ENCODE measurements at places on chromosomes 3 and 15.
A peak's percentile ranks its signal among the peaks of the same experiment; 100 is the strongest.

- DNase-seq, result no peak
Observed at GRCh38 chr15:39251413-39252133, 329.3 kb upstream of the THBS1 start.

DNA sequence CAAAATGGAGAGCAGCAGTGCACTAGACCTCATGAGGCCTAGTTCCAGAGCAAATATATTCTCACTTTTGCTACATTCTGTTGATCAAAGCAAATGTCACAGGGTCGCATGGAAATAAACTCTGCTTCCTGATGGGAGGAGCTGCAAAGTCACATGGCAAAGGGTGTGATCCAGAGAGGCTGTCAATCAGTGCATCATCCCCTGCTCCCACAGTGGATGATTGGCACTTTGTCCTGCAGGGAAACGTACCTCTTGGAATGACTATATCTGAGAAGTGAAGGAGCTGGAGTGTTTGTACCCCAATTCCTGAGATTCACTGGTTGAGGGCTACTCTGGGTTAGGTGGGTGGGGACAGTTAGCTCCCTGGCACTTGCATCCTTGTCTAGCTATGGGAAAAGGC is 195.1 kb upstream of the CTDSPL start:
- no peak for DNase-seq

GRCh38 chr3:128847666-128848370 is 31.6 kb upstream of the ACAD9 start:
- DNase-seq, result no peak

GRCh38 chr15:66482539-66482938 is 15.0 kb downstream of the SNAPC5 start:
- DNase-seq, result no peak

DNA sequence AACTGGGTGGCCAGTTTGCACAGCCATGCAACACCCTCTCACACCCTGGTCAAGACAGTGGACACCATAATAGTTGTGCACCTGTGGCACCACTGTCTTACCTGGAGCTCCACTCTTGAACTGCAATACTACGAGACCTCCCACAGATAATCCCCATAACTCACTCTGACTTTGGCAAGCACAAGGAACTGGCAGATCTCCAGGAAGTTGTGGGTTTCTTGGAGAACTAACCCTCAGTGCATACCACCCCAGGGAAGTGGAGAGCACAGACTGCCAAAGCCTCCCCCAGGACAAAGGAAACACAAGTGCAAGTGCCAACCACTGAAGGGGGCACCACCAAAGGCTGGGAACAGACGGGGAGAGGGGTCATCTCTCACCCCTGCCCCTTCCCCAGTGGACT is 318.6 kb downstream of the SUCLG2 start:
- DNase-seq, result no peak

GRCh38 chr15:42605796-42606195 is 30.4 kb downstream of the STARD9 start:
- DNase-seq, result no peak

- no peak for DNase-seq
Observed at GRCh38 chr3:196287090-196287439, 461 bp downstream of the PCYT1A start.

DNA sequence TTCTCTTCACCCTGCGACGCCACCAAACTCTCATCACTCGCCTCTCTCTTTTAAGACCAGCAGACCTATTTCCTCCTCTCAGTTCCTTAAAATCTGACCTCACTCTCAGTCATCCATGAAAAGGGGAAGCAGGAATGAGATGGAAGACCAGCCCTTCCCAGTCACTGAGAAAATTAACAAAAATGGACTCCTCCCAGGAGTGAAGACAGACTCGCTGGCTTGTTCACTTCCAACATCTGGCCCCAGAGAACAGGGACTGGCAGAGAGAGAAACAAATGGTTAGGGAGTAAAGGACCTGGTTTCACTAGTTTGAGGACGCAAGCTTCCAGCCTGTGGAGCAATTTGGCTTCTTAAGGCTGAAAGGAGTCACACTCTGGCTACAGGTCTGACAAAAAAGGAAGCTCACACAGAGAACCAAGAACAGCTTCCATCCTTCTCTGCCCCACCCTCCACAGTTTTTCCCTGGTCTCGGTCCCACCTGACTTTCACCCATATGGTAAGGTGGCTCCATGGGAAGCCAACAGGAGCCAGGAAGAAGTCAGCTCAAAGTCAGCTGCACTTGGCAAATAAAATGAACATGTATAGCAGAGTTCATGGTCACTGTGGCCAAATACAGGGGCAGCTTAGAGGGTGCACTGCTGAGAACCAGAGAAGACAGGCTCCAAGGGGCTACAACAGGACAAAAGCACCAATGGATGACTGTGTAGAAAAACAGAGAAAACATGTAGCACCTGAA is 57.2 kb downstream of the ITGB5 start:
- DNase-seq, result no peak

DNA sequence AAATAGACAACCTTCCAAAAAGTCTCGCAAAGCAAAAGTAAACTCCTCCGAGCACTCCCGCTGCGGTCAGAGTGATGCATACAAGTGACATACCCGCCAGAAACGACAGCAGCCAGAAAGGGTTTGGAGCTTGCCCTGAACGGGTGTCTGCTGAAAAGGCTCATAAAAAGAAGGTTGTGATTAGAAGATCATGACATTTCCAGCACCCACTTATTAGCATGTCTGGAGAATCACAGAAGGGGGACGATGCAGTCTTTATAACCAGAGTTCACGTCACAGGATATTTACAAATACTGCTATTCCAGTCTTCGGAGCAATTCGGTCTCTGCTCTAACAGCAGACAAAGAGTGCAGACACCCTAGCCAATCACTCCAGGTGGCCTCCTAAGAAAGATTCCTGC is 59.1 kb upstream of the FRMD4B start:
- no peak for DNase-seq

DNA sequence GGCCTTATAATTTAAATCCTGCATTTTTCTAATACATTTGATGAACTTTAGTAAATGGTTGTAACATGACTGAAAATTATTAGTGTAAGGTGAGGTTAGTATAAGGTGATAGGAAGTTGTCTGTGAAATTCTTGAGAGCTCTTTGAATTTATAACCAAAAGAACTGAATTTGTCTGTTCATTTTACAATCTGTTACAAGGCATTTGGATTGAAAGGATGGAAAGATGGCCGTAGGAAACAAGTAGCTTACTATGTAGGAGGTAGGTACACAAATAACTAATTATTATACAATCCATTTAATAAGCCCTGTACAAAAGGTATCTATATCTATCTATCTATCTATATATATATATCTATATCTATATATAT is 6.6 kb downstream of the DIPK2A start:
- DNase-seq, result no peak

GRCh38 chr15:28975766-28976179 is 90.0 kb downstream of the APBA2 start:
- DNase-seq, result no peak

- peak; percentile 27 for DNase-seq
Observed at GRCh38 chr15:69414701-69415167, 585 bp downstream of the KIF23 start.

DNA sequence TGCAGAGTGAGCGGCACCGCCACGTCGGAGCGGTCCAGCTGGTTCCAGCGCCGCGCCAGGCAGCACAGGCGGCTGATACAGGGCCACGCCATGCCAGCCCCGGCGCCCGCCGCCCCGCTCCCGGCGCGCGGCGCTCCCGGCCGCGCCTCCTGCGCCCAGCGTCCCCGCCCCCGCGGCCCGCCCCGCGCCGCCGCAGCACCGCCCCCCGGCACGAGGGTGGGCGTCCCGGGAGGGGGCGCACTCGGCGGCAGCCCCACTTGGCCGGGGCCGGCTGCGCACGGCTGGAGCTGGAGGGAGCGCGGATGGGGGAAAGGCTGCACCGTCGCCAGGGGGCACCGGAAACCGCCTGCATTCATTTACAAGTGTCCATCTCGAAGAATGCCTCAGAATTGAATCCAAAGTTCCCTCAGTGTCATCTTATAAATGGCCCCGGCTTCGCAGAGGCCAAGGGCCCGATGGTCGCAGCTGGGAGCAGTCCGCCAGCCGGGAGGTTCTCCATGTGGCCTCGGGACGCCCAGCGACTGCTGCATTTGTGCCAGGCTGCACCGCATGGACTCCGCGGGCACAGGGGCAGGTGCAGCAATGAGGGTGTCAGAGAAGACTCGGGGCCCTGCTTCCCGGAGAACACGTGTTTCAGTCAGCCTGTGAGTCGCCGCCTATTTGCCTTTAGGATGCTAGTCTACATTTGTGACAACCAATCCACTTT is at the start of gene MAP6D1:
Gene MAP6D1, minus strand, starts transcription at position 122 of the 706 bp plus-strand sequence. Its CDS starts 30 bp downstream, at position 92.
- DNase-seq, result peak; percentile 11

DNA sequence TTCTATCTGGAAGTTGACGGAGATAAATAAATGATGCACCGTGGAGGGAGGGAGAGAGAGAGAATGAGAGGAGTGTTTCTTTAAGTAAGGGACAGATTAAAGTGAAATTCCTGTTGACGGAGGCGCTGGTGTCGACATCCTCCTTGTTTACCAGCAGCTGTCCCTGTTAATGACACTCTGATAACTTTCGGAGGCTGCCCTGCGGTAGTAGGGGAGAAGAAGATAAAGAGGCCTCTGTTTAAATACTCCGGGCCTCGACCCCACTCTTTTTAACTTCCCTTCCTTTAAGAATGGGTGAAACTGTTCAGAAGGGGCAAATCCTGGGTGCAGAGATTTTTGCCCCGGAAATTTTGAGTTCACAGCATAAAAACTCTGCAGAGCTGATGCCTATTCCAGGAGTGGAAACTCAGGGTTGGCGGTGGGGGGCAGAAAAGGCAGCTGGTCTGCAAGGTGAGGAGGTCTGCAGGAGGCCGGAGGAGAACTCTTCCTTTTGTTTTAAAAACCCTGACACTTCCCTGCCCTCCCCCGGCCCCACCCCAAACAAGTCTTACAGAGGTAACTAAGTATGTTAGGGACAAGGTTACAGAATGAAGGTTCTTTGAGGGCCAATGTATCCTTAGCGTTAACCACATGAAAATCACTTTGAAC is 276.6 kb upstream of the NR2F2 start:
- no peak for DNase-seq

DNA sequence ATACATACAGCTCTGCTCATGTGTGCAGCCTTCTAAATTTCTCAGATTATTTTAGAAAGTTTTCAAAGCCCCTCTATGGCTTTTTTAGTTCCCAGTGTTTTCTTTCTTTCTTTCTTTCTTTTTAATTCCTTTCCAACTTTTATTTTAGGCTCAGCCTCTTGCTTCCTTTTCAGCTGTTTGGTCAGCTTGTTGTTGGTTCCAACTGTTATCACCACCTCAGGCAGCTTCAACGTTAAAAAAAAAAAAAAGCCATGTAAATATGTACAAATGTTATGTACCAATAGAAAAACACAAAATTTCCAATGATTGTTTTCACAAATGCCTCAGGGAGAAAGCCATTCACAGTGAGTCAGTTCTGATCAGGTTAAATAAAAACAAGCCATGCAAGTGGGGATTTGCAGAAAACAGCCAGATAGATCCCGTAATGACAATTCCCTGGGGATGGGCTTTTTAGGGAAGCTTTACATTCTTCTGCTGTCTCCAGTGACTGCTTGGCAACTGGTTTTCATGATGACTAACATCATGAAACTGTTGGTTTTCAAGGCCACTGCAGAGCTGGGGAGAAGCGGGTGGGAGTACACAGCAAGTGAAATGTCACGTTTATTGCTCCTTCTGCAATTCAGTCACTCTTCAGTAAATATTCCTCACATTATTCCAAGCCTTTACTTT is 908.4 kb downstream of the EPHA3 start:
- DNase-seq, result no peak

DNA sequence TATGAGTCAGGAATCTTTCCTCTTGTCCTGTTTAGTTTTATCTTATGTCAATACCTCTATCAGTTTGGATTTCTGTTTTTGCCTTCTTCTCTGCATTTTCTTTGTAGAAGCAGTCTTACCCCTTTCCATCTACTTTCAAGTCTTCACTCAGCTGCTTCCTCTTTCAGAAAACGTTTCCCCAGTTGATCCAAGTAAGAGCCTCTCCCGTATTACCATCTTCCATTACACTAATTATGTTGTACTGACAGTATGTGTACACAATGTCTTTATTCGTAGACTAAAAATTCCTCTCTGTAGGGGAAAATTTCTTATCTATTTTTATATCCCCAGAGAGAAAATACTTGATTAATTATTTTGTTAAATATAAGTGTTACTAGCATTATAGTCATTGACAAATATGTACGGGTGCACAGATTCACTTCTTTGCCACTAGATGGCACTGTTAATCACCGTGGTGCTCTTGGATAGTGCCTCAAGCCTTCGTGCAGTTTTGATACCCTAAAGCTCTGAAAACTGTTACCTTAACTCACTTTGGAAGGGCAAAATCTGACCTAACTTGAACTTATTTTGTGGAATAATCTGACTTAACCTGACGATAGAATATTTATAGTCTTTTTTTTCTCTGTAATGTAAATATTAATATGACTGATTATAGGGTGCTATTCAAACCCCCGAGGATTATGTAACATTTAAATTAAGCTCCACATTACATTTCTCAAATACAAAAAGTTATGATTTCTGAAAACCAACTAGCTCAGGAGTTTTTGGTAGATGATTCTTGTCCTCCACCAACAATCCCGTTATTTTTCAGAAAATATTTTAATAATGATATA is 74.2 kb upstream of the POU1F1 start:
- peak; percentile 1 for DNase-seq

DNA sequence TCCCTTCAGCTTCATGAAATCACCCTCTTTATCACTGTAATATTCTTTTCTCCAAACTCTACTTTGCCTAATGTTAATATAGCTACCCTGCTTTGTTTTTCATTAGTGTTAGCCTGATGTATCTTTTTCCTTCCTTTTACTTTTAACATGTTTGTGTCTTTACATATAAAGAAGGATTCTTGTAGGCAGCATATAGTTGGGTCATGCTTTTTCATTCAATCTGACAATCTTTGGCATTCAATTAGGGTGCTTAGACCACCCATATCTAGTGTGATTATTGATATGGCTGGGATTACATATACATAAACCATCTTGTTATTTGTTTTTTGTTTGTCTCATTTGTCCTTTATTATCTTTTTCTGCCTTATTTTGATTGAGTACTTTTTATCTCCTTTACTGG is 34.9 kb upstream of the HEG1 start:
- no peak for DNase-seq

DNA sequence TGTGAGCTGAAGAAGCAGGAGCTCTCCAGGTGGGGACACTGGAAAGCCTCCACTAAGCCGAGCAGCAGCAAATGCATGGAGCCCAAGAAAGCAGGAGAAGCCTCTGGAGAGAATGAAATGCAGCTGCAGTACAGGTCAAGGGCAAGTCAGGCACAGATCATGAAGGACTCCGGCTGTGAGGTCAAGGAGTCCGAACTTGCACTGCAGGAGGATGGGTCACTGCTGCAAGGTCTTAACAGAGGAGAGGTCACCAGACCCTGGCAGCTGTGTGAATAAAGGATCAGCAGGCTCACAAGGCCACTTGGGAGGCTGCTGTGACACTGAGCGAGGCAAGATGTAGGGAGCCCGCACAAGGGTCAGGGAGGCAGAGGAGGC is 24.7 kb upstream of the SLC41A3 start:
- no peak for DNase-seq

DNA sequence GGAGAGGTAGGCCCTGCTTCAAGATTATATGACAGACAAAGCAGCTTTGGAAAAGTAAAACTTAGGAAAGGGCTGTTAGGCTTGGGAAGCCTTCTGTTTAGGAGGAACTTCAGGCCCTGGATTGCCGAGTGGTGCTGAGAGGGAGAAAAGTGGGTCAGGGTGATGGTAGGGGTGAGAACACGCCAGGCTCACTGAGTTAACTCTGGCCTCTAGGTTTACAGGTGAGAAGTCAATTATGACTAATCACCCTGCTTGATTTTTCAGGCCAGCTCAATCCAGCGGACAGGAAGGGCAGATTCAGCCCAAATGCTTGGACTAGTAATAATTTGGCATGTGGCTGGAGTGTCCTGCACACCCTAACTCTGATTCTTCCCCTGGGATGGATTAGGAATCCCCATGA is 365.1 kb upstream of the LMCD1 start:
- no peak for DNase-seq

Measured in CMK (cell line).